ENCODE measurements at places on chromosomes 6 and 20.
A peak's percentile ranks its signal among the peaks of the same experiment; 100 is the strongest.

DNA sequence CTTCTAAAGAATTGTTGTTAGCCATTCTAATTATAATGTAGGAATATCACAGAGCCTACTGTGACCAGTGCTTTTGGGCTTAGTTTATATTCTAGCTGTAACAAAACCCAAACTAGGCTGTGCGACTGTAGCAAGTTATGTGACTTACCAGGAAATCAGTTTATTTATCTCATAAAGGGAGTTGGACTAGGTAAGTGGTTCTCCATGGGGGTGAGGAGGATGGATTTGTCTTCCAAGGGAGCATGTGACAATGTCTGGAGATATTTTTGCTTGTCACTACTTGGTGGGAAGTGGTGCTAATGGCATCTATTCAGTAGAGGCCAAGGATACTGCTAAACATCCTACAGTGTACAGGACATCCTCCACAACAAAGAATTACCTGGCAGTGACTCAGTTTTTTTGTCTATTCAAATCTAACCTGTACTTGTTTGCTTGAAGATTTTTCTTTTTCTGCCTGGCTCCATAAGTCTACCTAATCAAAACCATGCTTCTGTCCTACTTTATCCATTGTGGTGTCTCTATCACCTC is 32.5 kb downstream of the ZFAND3 start:
- no peak for DNase-seq

DNA sequence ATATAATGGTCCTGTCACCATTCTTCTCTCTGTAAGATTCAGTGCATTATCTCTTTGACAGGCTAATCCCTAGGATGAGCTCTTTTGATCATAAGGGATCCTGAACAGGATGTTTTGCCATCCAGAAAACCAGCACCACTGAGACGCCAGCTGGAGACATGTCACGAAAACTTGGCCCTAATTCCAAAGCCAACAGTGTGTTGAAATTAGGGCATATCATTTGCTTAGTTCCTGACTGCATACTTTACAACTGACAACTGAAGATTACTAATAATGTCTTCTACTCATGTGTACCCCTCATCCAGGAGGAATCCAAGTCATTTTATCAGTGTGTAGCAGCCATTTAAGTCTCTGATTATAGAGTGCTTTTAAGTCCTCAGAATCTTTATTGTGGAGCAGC is 243.6 kb downstream of the KCNQ5 start:
- DNase-seq: no peak

GRCh38 chr6:37354526-37355384 is 972 bp downstream of the RNF8 start:
- no peak for DNase-seq

DNA sequence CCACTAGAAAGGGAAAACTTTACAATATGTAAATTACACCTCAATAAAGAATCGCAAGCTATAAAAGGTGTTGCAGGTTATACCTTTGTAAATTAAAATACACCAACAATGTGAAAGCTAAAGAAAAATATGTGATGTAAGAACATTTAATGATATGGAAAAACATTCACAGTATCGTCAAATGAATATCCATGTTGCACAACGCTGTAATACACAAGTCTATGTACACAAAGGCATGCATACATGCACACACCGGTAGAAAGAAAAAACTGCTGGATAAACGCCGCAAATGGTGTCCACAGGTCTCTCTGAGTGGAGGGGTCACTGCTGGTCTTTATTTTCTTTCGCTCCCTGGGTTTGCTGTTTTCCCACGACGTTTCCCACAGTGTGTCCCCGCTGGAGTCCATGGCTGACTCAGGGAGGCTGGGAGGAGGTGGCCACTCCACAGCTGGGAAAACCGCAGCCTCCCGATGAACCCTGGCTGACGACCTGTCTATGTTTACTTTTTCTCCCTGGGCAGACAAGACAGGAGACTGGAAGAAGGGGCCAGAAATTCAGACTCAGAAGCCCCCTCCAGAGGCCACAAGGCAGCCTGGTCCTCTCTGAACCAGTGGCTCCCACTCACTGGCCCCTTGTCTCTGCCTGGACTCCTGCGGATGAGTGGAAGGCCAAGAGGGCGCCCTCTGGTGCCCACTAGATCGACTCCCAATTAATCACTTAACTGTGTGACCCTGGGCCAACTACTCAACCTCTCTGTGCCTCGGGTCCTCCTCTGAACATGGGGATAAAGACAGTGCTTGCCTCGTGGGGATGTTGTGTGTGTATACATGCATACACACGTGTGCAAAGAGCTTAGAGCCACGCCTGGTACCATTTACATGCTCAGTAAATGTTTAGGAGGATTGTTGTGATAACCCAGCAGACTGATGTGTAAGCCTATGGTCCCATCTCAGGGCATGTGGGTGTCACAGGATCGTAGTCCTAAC is 12.8 kb upstream of the BPI start:
- peak; percentile 35 for DNase-seq

- DNase-seq: no peak
These were observed 105.9 kb downstream of the HIVEP2 start for GRCh38 chr6:142838821-142839685.

- DNase-seq: no peak
These were observed 99.2 kb downstream of the EDN3 start for GRCh38 chr20:59399426-59400099.

- DNase-seq: no peak
These were observed 287.0 kb upstream of the CHD6 start for GRCh38 chr20:41905199-41905598.

- DNase-seq: peak; percentile 93
These were observed 279.7 kb downstream of the CDC5L start for GRCh38 chr6:44667226-44667625.

- DNase-seq: no peak
These were observed 56.4 kb upstream of the VSTM2L start for GRCh38 chr20:37846573-37846972.
